ENCODE measurements at places on chromosomes 16 and 17. TPM values are rescaled to one million over a fixed set of nuclear protein-coding genes. Genes with fewer than 3 reads are reported as not detected.

Gene GFAP
- total RNA-seq, result 0.65 TPM

Gene TEKT1
- total RNA-seq, result not detected

Gene RNF222
- total RNA-seq, result not detected

Gene SLC16A11
- not detected for total RNA-seq

Gene CA10
- total RNA-seq, result not detected

Gene HDAC5
- 66.2 TPM for total RNA-seq

Gene IRF8
- not detected for total RNA-seq

Gene MLX
- 32.2 TPM for total RNA-seq

Gene ALDH3A2
- total RNA-seq, result 279 TPM

Gene KRTAP1-5
- 11.6 TPM for total RNA-seq

Gene USP7
- total RNA-seq, result 59.6 TPM

Gene LDHD
- total RNA-seq, result 2.8 TPM

Gene EVPLL
- total RNA-seq, result not detected

Gene EVI2B
- 1.4 TPM for total RNA-seq

Gene DNAI2
- not detected for total RNA-seq

Gene LGALS9B
- not detected for total RNA-seq

Gene CCDC78
- total RNA-seq, result 0.97 TPM

Gene PGP
- 5.7 TPM for total RNA-seq

All from articular chondrocyte of knee joint (primary cell).